ENCODE measurements at places on chromosomes 1 and 21.

GRCh38 chr21:17727361-17727760, 91.8 kb downstream of the C21orf91 start:
- no peak for DNase-seq

- DNase-seq: no peak
Observed at GRCh38 chr1:46969014-46969619, 27.8 kb upstream of the CYP4A11 start.

DNA sequence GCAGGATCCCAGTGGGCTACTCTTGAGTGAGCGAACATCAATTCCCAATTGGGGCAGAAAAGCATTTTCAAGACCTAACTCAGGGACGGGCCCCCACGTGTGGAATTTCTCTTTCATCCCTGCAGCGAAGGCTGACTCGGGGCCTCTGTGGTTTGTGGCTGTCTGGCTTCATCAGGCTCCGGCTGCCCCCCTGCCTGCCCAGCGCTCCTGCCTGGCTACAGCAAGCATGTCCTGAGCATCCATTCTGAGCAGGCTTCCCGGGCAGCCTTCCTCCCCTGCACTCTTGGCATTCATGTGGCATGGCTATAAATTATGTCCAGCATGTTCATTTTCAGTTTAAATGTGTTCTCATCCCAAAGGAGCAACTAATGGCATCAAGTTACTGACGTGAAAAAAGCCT, 588.1 kb downstream of the KIF26B start:
- no peak for DNase-seq

DNA sequence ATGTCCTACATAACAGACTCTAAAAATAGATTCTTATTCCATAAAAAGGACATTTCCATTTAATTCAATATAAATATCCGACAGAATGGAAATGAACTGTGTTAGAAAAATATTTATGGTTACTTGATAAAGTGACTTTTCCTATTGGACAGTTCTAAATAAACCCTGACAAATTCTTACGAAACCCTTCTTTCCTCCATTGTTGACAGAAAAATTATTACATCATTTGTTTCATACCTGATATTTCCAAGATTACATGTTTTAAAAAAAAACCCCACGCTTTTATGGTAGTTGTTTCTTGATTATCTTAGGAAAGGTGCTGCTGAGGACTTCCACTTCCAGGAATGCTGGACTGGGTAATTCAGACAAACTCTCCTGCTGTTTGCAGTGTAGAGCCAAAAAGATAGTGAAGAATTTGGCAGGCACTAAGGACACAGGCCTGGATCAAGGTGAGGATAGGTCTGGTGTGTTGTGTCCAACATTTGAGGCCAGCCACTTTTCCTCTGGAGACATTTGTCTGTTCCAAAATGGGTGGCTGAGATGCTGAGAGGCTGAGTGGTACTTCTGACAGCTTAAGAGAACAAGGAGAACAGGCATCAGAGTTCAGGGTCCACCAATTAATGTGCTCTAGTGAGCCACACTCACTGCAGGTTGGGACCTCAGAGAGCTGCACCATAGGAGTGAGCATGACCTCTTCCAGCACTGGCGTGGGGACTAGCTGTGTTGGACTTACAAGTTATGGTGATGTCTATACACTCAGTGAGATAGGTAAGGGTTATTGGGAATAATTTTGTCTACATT, 7.0 kb upstream of the C1orf116 start:
- no peak for DNase-seq

DNA sequence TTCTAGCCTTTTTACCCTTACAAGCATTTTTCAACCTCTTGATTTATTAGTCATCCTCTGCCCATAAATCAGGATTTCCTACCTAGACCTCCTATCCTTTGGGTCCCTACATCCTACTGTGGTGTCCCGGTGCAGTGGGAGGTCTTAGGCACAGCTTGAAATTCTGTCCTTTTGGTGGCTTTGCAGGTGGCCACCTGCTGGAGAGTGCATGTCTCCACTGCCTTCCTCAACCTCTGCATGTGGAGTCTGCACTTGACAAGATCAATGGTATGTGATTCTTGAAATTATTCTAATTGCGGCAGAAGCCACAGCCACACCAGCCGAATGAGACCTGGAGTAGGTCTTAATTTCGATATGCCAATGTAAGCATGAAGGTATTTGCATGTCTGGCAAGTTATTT, 11.4 kb upstream of the KCNA3 start:
- DNase-seq: no peak

DNA sequence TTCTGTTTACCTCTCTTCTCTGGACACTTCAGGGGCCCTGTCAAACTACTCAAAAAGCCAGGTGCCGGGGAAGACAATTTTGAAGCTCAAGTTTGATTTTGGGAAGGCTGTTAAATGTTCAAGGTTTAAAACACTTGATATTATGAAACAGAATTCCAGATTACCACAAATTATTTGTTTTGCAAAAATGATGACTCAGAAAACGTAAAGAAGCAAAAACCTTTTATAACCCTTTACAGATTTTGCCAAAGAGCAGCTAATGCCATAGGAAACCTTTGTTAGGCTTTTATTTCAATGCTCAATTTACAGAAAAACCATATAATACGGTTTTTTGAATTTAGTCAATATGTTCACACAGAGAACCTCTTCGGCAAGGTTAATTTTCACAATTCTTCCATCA, 593.4 kb upstream of the ZP4 start:
- DNase-seq: no peak

- no peak for DNase-seq
Observed at GRCh38 chr1:100127226-100127625, 5.5 kb downstream of the SASS6 start.

DNA sequence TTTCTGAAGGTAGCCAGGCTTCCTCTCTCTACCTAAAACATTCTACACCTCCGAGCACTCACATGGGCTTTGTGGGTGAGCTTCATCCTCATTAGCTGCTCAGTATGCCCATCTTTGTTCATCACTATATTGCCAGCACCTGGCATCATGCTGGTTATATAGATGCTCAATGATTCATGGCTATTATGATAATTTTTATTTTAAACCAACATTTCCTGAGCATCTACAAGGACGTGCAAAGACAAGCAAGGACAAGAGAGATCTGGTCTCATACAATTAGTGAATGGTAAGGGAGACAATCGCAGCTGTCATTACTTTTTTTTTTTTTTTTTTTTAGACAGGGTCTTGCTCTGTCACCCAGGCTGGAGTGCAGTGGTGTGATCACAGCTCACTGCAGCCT, 11.3 kb upstream of the QSOX1 start:
- DNase-seq: no peak

DNA sequence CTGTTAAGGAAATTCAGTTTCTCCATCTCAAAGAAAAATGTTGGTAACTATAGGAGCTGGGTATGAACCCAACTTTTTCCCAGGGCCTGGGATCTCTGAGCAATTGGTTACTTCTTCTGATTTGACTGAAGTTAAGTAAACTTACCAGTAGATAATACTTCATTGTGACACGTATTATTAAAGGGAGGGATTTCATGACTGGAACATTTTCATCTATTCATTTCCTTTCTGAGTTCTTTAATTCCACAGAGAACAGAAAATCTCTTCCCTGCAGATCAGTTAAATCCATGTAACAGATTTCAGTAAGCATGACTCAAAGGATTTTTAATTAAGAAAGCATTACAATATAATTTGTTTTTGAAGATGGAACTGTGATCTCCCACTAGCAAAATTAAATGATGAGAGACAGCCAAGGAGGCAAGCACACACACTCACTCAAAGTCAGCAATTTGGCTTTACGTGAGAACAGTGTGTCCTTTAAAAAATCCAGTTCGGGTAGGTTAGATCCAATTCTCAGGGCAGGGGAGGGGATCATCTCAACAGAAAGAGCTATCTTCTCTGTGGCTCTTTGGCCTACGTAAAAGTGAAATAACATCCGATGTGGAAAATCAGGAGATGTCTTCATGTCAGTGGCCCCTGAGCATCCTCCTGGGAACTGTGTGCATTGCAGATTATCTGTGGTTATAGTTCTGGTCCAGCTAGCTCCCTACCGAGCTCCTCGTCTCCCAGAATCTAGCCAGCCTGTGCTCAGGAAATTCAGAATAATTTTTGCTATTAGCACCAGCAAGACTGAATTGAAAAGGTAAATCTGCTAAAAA, 10.8 kb upstream of the MYOC start:
- no peak for DNase-seq

- DNase-seq: no peak
Observed at GRCh38 chr21:22649246-22649645, 1651.0 kb downstream of the NCAM2 start.

DNA sequence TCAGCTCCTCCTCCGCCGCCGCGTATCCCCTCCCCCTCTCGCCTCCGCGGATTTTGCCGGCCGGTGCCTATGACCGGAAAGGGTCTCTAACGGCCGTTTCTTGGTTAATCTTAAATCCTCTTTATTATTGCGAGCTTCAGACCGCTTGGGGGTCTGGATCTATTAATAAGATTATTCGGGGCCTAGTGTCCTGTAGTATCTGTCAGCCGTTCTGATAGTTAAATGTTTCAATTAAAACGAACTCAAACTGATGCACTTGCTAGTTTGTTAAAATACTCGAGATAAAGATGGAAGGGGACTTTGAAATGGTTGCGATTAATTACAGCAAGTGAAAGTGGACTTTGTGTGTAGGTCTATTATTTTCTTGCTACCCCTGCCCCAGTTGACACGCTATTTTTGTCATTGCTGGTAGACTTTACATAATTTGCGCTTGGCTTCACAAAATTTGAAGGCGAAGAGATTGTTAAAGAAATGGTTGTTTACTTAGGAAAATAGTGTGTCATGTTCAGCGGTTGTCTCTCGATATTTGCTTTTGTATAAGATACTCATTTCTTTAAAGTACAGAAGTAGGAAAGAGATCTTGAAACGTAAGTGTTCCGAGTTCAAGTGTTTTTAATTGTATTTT, 779 bp downstream of the SON start:
- DNase-seq: no peak

- DNase-seq: no peak
Observed at GRCh38 chr1:2632051-2632430, 775 bp downstream of the MMEL1 start.

Data from activated CD8-positive, alpha-beta memory T cell treated with anti-CD3 and anti-CD28 coated beads for 24 hours (primary cell).